ENCODE measurements at places on chromosomes 6 and 20. TPM values are rescaled to one million over a fixed set of nuclear protein-coding genes. Genes with fewer than 3 reads are reported as not detected.

DNA sequence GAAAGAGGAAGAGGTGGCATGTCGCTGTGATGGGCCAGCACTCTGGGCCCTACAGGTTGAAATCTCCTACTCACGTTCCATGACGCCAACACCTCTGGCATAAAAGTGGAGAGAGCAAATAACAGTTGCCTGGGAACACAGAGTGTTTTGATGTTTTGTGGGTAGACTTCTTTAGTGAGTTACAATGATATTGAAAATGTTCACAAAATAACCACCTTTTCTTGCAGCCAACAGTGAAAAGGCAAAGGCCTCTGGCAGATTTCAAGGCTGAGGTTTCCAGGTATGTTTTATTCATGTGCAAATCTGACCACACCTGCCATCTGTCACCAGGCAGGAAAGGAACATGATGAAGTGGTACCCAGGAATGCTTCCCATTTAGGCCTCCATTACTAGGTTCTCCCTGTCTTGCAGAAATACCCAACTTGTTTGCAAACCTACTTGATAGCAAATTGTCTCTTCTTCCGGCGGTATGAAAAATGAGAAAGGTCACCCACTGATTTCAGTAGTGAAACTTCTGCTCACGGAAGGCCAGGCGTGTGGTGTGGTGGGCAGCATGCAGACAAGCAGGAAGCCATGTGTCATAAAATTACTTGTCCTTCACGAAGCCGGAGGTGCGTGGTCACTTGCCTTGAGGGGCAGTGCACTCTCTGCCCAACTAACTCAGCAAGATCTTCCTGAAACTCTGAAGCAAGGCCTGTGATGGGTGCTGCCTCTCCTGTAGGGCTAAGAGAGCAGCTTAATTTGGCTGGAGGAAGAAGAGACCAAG, 299.1 kb upstream of the PRDM1 start:
- no peak for DNase-seq

DNA sequence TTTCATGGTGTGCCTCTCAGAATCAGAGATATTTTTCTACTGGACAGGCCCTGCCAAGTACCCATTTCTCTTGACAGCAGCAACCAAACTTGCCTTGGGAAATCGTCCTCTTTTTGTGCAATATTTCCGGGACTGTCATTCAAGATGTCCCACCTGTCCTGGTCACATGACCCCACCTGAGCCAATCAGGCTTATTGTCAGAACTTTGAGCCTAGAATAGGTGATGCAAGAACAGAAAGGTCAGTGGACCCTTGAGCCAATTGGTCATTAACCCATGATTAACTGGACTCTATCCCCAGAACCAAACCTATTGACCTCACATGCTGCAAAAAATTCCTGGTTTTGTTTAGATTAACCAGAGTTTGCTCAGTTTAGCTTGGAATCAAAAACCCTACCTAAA, 108.3 kb upstream of the TOP1 start:
- no peak for DNase-seq

The DDO gene
- total RNA-seq = not detected

The ZNF391 gene
- 4.2 TPM for total RNA-seq

DNA sequence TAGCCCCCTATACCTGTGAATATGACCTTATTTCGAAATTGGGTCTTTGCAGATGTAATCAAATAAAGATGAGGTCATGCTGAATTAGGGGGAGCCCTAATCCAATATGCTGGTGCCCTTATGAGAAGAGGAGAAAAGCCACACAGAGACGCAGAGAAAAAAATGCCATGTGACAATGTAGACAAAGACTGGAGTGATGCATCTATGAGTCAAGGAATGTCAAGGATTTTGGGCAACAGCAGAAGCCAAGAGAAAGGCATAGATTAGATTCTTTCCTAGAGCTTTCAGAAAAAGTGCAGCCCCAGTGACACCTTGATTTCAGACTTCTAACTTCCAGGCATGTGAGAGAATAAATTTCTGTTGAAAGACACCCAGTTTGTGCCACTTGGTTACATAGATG, 47.4 kb upstream of the HS3ST5 start:
- DNase-seq = no peak

All from T-cell (primary cell).